ENCODE measurements at places on chromosomes 12 and 14.

- no peak for DNase-seq
Measured at GRCh38 chr12:91732086-91732485, 413.6 kb downstream of the BTG1 start.

GRCh38 chr12:89857652-89858274 is 149.1 kb upstream of the ATP2B1 start:
- no peak for DNase-seq

DNA sequence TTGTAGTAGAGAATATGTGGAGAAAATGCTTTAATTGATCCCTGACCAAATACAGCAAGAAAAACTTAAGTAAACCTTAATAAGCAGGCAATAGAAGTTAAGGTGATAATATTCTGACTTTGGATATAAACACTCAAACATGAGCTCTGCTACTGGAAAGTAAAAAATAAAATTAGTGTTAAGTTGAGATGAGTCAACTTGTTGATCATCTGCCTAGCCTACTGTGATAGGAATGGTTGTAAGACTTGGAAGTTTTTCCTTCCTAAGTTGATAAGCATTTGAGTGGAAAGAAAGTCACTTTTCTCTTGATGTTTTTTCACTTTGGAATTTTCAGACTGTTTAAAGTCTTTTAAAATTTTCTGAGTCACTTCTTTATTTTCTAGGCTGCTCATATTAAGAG is 26.0 kb downstream of the ADIPOR2 start:
- DNase-seq = no peak

GRCh38 chr12:88418856-88419497 is 161.3 kb downstream of the KITLG start:
- DNase-seq = no peak

DNA sequence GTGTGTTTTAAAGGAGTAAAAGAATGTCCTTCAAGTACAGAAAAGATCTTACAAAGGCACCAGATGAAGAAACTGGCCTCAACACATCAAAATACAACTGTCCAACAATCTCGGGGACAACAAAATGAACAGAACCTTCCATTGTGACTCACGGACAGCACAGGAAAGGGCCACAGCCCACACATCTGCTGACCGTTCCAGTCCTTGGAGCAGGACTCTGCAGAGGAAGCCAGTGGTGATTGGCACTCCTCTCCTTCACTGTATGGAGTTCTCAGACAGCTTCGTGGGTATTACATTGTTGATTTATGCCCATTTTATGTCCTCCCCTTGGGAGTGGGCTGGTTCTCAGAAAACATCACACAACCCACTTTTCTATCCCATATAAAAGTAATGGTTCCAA is 32.5 kb upstream of the TC2N start:
- DNase-seq = no peak

GRCh38 chr14:53180272-53181221 is 27.4 kb upstream of the DDHD1 start:
- no peak for DNase-seq

GRCh38 chr14:68951035-68951797 is 27.9 kb downstream of the ACTN1 start:
- DNase-seq = no peak

GRCh38 chr14:71688576-71688975 is 243.7 kb upstream of the RGS6 start:
- no peak for DNase-seq

GRCh38 chr14:59529189-59529588 is 44.9 kb downstream of the JKAMP start:
- no peak for DNase-seq

- peak; percentile 4 for DNase-seq
Measured at GRCh38 chr12:130838284-130838950, 633 bp downstream of the STX2 start.

DNA sequence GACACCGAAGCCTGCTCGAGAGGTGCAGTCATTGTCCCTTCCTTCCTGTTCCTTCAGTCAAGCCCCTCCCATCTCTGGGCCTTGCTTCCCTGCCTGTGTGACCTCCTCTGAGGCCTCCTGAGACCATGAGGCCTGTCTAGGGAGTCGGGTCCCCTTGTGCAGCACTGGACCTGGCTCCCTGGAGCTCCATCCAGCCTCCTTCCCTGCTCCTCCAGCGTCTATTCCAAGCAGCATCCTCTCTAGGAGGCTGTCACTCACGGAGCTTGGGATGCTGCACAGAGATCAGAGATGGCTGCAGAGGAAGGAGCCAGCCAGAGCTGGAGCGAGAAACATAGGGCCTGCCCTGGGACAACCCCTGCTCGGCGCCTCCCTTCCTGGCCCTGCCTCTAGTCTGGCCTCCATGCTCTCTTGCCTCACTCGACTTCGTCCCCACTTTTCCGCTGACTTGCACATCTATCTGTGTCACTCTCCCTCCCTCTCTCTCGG is 142.7 kb downstream of the BCL11B start:
- no peak for DNase-seq

GRCh38 chr12:1920971-1921370 is 2.5 kb upstream of the CACNA2D4 start:
- no peak for DNase-seq

DNA sequence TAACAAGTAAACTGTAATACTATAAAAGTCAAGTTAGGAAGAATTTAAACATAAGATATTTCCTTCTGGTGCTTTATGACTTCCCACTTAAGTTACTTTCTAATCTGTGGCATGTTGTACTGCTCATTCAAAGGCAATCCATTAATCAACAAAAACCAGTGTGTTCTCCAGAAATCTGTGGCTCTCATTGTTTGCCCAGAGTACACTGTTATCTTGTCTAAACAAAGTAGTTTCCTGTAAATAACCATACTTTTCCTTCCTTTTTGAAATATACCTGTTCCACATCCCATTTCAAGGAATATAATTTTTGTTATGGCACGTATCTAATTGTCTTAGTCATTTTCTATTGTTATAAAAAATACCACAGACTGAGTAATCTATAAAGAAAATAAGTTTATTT is 184.1 kb downstream of the CCER1 start:
- no peak for DNase-seq

DNA sequence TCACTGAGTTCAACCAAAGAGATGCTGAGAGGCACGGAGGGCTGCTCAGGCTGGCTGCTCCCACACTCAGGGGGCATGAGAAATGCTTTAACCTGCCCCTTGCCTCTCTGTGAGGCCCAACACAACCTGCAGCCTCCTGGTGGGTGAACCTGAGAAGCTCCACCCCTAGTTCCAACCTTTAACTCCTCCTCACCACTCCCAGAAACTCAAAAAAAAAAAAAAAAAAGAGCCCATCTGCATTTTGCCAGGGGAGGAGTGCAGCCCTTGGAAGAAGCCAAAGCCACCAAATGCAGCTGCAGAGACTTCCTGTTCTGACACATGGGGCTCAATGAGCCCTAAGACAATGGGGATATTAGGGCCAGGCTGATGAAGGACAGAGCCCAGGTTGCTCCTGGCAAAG is 8.9 kb downstream of the KRT4 start:
- no peak for DNase-seq

- DNase-seq = no peak
Measured at GRCh38 chr14:101948666-101949216, 15.6 kb upstream of the DYNC1H1 start.

DNA sequence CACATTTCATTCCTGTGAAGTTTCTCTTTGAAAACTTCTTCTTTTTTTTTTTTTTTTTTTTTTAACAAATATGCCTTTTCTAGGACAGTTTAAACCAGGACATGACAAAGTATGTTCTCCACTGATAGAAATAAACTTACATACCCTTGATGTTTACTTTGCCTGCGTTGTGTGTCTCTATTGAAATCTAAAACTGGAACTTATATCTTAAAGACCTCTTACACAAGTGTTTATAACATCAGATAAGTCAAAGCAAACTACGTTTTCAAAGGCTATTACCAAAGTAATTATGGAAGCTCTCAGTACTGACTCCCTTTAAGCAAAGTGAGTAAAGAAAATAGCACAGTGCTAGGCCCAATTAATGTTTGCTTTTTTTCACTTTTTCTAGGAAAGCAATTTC is 30.6 kb upstream of the ISM2 start:
- no peak for DNase-seq

- no peak for DNase-seq
Measured at GRCh38 chr14:67566908-67567307, 33.2 kb downstream of the PIGH start.

DNA sequence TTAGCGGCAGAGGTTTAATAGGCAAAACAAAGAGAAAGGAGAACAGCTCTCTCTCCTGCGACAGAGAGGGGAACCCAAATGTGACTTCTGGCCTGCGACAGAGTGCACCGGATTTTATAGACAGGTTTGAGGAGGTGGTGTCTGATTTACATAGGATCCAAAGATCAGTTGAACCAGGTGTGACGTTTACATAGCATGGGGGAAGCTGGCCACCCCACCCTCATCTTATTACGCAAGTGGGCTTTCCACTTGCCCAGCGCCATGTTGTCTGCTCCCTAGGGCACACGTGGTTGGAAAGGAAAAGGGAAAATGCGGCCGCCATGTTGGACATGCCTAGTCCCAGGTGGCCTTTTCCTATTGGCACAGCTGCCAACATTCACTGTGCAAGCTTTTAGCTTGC is 17.4 kb downstream of the BCL2L14 start:
- no peak for DNase-seq

- DNase-seq = no peak
Measured at GRCh38 chr12:4134448-4135263, 138.9 kb upstream of the CCND2 start.

DNA sequence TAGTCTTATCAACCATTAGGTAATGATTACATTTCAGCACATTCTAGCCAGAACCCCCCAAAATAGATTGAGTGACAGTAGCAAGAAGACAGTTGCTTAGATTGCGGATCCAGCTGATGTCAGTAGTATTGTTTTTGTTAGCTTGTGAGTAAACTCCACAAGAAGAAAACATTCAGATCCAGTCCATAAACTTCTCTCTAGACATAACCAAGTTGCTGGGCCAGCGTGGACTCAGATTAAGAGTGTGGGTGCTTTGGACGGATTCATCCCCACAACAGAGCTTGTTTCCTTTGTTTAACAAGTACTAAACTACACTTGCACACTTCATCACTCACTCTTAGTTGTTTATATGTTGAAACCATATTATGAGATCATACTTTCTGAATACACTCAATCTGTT is 293.4 kb downstream of the NPAS3 start:
- DNase-seq = no peak

DNA sequence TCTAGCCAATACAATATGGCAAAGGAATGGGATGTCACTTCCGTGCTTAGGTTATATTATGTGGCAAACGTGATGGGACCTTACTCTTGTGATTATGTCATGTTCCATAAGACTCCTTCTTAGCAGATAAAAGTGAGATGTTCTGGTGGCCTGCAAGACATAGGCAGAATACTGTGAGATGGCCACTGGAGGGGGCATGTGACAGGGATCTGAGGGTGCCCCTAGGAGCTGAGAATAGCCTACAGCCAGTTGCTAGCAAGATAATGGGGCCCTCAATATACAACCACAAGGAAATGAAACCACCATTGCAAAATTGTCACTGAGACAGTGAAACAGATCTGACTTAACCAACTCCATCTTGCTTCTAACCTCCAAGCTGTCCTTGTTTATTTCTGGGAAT is 151.4 kb upstream of the SSTR1 start:
- no peak for DNase-seq

GRCh38 chr12:91824991-91825390 is 320.7 kb downstream of the BTG1 start:
- DNase-seq = no peak

DNA sequence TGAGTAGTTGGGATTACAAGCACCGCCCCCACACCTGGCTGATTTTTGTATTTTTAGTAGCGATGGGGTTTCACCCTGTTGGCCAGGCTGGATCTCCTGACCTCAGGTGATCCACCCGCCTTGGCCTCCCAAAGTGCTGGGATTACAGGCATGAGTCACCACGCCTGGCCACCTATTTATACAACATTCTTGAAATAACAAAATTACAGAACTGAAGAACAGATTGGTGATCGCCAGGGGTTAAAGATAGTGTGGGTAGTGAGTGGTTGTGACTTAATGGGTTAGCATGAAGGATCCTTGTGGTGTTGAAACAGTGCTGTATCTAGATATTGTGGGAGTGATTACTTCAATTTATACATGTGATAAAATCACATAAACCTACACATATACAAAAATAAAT is 7.4 kb downstream of the GLIPR1L1 start:
- DNase-seq = no peak
